ENCODE measurements at places on chromosomes 7 and 10.

DNA sequence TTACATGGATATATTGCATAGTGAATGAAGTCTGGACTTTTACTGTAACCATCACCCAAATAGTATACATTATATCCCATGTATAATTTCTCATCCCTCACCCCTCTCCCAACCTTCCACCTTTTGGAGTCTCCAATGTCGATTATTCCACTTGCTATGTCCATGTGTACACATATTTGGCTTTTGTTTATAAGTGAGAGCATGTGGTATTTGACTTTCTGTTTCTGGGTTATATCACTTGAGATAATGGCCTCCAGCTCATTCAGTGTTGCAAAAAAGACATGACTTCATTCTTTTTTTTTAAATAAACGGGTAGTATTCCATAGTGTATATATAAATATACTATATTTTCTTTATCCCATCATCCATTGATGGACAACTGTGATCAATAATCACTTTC is 288.6 kb upstream of the BMPER start:
- no peak for DNase-seq

DNA sequence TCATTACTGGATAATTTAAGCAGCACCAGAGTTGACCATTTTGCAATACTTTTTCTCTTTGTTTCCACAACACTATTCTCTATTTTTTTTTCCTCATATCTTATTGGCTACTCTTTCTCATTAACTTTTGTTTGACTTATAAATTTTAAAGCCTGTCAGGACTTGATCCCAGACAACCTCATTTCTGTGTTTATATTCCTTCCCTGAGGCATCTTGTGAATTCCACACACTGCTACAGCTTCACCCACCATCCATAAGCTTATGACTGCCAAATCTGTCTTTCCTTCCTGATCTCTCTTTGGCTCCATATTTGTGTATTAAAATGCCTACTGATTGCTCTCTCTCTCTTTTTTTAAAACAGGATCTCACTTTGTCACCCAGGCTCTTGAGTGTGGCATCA is 124.6 kb upstream of the MBL2 start:
- DNase-seq, result no peak

DNA sequence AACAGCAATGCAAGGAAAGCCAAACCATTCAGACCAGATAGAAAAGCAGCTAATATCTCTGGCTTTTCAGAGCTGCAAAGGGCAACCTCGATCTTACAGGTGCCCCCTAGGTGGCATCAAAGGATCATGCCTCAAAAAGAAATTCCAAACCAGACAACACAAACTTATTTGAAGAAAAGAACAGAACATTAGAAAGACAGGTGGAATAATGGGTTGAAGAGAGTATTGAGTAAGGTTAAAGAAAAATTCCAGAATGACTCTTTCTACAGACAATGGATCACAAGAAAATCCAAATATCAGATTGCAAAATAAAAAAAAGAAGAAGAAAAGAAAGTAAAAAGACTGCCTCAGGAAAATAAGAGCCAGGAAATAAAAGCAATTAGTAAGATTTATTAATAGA is 213.7 kb downstream of the ELMO1 start:
- no peak for DNase-seq

- DNase-seq, result no peak
These were observed 164.9 kb downstream of the PARD3 start for GRCh38 chr10:34650156-34650555.

DNA sequence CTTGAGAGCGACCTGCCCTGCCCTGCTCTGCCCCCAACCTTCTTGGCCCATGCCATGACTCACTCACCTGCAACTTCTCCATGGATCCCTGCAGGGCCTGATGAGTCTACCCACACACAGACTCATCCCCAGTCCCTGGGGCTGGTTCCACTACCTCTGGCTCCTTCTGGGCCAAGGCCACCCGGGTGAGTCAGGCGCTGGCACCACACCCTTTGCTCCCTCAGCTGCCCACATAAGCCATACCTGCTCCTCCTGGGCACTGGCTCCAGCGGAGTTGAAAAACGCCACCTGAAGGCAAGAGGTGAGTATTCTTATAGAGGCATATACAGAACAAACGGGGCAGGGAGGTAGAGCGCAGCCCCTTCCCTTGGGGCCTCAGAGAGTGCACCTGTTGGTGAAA is 16.2 kb upstream of the MTPAP start:
- DNase-seq, result no peak

DNA sequence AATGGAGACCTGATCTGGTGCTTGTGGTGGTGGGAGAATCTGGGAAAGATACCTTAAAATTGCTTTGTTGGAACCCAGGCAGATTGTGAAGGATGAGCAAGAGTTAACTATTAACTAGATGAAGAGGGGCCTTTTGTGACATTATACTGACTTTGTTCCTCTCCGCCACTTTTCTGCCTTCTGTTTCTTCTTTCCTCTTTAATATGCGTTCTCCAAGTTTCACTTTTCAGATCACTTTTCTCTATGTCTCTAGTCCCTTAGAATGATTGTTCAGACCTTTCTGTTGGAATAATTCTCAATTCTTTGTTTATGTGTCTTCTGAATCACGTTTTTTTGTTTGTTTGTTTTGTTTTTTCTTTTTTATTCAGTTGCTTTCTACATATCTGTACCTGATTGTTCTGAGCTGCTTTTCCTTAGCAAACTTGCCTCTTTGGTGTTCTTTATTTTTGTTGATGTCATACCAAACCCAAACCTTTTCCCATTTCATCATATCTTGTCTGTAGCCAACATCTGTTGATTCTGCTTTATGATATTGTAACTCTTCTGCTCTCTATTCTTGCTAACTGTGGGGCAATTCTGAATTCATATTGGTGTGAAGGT is 2.8 kb downstream of the BMPR1A start:
- no peak for DNase-seq

- DNase-seq, result no peak
These were observed 378.4 kb upstream of the LRGUK start for GRCh38 chr7:133748443-133749407.

- DNase-seq, result no peak
These were observed 74.3 kb downstream of the NKX6-2 start for GRCh38 chr10:132711613-132712121.

DNA sequence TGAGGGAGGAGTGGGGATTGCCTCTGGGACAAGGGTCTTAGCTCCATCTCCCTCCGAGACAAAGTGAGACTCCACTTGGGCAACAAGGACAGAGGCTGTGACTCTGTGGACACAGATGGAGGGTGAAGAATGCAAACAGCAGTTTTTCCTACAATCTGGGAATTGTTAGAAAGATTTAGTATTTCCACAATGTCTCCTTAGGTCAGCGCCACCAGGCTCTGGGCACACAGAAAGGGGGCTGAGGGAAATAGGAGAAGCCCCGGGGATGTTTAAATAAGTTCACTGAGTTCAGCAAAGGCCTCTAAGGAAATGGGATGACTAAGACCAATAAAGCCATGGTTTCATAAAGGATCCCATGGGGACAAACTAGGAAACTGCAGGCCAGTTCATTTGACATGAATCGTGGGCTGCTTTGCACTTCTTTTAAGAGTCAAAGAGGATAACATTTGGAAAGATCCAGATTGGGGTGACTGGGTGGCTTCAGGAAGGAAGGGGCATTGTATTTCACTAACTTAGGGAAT is 219.8 kb upstream of the GLI3 start:
- no peak for DNase-seq

- no peak for DNase-seq
These were observed 19.1 kb downstream of the ATOH7 start for GRCh38 chr10:68212721-68213352.

GRCh38 chr7:43942250-43942649 is 16.0 kb downstream of the UBE2D4 start:
- DNase-seq, result no peak

GRCh38 chr7:50792342-50793119 is 9.8 kb upstream of the GRB10 start:
- DNase-seq, result peak; percentile 38

- no peak for DNase-seq
These were observed 248.8 kb upstream of the NEBL start for GRCh38 chr10:21145751-21146435.

DNA sequence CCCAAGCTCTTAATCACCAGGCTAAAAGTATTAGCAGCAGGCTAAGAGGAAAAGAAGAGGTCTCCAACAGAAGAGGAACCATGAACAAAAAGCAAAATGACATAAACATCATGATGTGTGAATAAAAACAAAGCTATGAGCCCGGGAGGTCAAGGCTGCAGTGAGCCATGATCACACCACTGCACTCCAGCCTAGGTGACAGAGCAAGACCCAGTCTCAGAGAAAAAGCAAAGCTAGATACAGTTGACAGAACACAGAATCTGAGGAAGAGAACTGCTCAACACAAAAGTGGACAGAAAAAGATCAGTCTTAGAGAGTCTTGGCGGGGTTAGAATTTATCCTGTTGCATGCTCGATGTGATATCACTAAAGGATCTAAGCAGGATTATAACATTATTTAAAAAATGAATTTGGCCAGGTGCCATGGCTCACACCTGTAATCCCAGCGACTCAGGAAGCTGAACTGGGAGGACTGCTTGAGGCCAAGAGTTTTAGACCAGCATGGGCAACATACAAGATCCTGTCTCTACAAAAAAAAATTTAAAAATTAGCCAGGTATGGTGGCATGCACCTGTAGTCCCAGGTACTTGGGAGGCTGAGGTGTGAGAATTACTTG is 37.5 kb downstream of the NT5C2 start:
- no peak for DNase-seq
